ENCODE measurements at places on chromosomes 2 and 18.
A peak's percentile ranks its signal among the peaks of the same experiment; 100 is the strongest.

DNA sequence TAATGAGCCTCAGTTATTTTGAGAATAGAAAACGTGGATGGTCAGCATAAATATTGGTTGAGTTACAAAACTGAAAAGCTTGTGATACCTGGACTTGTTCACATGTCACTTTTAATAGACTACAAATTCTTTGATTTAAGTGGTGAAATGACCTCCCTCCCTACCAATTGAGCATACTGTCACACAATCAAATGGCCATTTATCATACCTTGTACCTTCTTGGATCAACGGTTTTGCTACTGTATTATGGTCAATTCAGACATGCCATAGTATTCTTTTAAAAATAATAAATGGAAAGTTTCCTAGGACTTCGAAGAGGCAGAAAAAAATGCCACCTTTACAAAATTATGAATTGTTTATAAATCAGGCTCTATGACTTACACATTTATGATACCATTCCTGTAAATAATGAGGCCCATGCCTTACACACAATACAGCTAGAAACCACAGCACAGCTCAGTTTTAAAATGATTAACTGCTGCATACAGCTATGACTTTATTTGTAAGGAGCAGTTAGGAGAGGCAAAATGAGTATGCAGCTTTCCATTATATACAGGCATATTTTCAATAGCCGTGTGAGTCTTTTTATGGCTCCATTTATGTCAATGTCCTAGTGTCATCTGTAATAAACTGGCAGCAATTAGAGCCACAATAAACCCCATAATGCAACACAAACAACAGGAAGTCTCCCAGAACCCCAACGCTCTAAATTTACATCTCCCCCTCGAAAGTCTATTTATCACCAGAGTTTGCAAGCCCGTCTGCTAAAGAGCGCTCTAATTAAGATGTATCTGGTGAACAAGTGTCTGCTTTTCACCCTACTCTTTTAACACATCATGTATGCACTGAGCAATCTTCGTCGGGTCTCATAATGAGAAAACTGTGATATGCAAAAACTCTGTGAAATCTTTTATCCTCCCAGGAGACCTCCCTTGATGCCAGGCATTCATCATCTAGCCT lies 176.1 kb downstream of the ZNF521 start:
- DNase-seq: no peak

- DNase-seq: no peak
Observed at GRCh38 chr2:32756074-32756727, 128.4 kb downstream of the TTC27 start.

DNA sequence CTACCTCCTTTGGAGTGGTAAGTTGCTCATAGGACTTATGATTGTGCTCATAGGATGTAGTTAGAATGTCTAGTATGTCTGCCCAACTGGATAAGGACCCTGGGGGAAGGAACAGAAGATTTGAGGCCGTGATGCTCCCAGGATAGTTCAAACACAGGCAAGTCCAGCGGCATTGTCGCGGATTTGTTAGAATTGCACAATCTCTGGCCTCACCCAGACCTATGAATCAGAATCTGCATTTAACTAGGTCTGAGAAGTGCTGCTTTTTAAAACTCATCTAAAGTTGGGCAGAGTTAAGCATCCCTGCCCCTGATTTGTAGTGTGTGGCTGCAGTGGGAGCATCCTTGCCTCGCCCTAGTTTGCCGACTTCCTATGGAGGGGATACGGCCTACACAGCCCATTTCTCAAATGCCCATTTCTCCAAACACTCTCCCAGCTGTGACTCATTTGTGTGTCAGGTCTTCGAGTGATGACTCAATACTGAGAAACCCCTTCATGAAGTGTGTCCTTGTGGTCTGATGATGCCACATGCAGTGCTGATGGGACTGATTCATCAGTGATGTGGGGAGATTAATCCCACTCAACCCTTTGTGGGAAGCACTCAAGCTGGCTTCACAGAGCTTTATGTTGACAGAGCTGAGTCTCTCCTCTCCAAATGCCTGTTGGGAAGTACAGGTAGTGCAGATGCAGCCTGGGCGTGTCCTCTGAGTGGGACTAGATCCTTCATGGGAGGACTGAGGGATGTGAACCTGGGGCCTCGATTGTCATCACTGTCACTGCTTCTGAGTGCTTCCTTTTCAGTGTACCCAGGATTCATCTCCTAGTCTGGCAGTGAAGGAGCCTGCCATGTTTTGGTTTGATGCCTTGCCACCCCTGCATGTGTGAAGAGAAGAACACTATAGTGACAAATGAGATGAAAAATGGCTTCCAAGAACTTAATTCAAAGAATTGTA lies 18.7 kb downstream of the SMIM21 start:
- DNase-seq: peak; percentile 16

- DNase-seq: no peak
Observed at GRCh38 chr2:62475172-62476011, 30.6 kb downstream of the TMEM17 start.

DNA sequence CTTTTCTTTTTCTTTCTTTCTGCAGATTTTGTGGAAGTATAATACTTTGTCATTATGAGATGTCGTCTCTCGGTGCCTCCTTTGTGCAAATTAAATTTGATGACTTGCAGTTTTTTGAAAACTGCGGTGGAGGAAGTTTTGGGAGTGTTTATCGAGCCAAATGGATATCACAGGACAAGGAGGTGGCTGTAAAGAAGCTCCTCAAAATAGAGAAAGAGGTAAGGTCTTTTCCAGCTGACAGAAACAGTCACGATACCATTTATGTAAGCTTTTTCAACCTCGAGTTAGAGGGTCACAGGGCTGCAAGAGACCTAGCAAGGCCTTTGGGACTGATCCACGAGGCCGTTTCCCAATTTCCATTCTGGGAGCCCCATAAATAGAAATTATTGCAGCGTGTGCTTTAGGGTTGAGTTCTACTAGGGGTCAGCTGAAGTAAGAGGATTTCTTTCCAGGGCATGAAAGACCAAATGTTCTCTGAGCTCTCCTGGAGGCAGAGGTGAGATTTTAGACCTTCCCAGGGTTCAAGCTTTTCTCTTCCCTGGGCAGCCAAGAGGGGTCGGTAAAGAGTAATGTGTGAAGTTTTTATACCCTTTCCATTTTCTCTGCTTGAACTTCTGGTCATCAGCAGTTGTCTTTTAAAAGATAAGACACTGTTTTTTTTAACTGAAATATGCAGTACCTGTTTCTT lies 15.5 kb downstream of the MAP3K20 start:
- DNase-seq: no peak

GRCh38 chr2:80778704-80779103 lies 474.2 kb upstream of the LRRTM1 start:
- DNase-seq: no peak

DNA sequence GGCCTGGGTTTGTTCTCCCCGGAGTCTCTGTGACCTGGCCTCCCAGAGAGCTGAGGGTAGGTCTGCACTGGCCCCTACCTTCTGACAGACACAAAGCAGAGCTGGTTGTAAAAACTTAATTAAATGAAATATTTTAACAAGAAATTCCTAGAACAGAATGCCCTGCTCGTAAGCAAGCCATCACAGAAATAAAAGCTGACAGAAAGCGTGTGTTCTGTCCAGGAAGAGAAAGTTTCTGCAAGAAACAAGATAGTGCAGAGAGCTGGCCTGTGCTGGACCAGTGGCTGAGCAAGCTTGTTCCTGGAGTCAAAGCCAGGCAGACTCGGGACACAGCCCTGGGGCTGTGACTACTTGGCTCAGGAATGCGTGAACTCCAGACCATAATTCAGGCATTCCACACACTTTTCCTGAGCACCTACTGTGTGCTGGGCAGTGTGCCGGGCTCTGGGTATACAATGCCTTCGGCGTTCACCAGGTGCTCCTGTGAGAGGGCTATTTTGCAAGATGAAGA lies 51.6 kb downstream of the APOB start:
- DNase-seq: no peak

Measured in stimulated activated CD4-positive, alpha-beta T cell treated with anti-CD3 and anti-CD28 coated beads, Interleukin-2, amount 100 ng/mL, for 4 hours (primary cell).